ENCODE measurements at places on chromosomes 3 and 15. TPM values are rescaled to one million over a fixed set of nuclear protein-coding genes. Genes with fewer than 3 reads are reported as not detected.

The PYGO1 gene
- polyA plus RNA-seq, result 0.11 TPM

The TERC gene
- not detected for polyA plus RNA-seq

The CAND2 gene
- polyA plus RNA-seq, result 0.78 TPM

The ITGA11 gene
- polyA plus RNA-seq, result 1.1 TPM

The ZXDC gene
- 13.2 TPM for polyA plus RNA-seq

The ARRDC4 gene
- polyA plus RNA-seq, result 7.7 TPM

The ZBTB11 gene
- polyA plus RNA-seq, result 10.0 TPM

The HYAL1 gene
- polyA plus RNA-seq, result 49.4 TPM

The SCAPER gene
- 4.7 TPM for polyA plus RNA-seq

The ANXA2 gene
- 163 TPM for polyA plus RNA-seq

The NTRK3 gene
- polyA plus RNA-seq, result 1.6 TPM

The DAZL gene
- polyA plus RNA-seq, result 0.04 TPM

The RASL12 gene
- polyA plus RNA-seq, result 2.7 TPM

The HYAL3 gene
- 2.1 TPM for polyA plus RNA-seq

The GPR62 gene
- 0.05 TPM for polyA plus RNA-seq

The DCBLD2 gene
- polyA plus RNA-seq, result 0.91 TPM

The SEMA3B gene
- polyA plus RNA-seq, result 3.4 TPM

The EIF4E3 gene
- 5.0 TPM for polyA plus RNA-seq

The VILL gene
- polyA plus RNA-seq, result 20.1 TPM

The SOX14 gene
- not detected for polyA plus RNA-seq

The CTXND1 gene
- 1.6 TPM for polyA plus RNA-seq

The NR2F2 gene
- polyA plus RNA-seq, result 39.4 TPM

The ARGFX gene
- not detected for polyA plus RNA-seq

The SPSB4 gene
- 0.87 TPM for polyA plus RNA-seq

The PAK2 gene
- polyA plus RNA-seq, result 34.9 TPM

The LAMB2 gene
- polyA plus RNA-seq, result 97.7 TPM

The SLC38A3 gene
- polyA plus RNA-seq, result 0.07 TPM

The CCDC80 gene
- polyA plus RNA-seq, result 5.2 TPM

The VEPH1 gene
- 0.83 TPM for polyA plus RNA-seq

The PIK3CA gene
- polyA plus RNA-seq, result 6.2 TPM

The TGM5 gene
- not detected for polyA plus RNA-seq

The TRPM1 gene
- not detected for polyA plus RNA-seq

The GCNT3 gene
- 0.22 TPM for polyA plus RNA-seq

The FBXL2 gene
- 0.48 TPM for polyA plus RNA-seq

The CD96 gene
- 3.3 TPM for polyA plus RNA-seq

The HESX1 gene
- 3.4 TPM for polyA plus RNA-seq

The GATA2 gene
- 11.9 TPM for polyA plus RNA-seq

The C3orf20 gene
- polyA plus RNA-seq, result not detected

The ZPLD1 gene
- not detected for polyA plus RNA-seq

All from spleen (tissue), 13 donors.